Fibroblast of upper back skin (primary cell): ENCODE measurements at places on chromosomes 2 and 18.
A peak's percentile ranks its signal among the peaks of the same experiment; 100 is the strongest.

DNA sequence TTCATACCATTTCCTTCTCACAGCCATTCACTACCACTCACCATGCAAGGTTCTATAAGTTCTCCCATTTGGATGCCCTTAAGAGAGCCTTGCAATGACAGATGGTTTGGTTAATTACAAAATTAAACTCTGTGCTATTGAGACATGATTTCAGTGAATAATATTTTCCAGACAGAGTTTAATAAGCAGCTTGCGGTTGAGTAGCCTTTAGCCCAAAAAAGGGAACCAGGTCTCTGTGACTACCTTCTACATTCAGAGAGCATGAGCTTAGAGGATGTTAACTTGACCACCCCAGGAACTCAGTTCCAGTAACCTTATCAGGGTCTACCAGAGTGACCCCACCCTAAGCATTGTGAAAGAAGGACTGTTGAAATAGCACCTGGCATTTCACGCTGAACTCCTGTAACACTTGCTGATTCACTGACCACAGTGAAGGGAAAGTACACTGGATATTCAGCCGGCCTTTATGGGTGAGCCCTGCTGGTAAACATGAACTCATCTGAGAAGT lies 1173.1 kb upstream of the ZEB2 start:
- DNase-seq = peak; percentile 40

- no peak for DNase-seq
Observed at GRCh38 chr2:86566821-86567190, 3.6 kb upstream of the CHMP3 start.

DNA sequence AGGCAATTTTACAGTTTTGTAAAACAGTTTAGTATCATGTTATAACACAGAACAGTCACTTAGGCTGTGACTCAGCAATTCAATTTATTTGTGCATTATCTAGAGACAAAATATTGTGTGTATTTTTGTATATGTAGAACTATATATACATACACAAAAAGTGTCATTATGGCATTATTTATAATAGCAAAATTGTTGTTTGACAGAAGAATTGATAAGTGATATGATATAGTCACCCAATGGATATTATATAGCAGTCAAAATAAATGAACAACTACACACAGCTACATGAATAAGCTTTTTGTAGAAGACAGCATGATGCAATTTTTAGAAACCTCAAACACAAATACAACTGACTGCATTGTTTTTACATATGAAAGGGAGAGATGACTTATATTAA lies 334.0 kb downstream of the TRIB2 start:
- DNase-seq = peak; percentile 37

DNA sequence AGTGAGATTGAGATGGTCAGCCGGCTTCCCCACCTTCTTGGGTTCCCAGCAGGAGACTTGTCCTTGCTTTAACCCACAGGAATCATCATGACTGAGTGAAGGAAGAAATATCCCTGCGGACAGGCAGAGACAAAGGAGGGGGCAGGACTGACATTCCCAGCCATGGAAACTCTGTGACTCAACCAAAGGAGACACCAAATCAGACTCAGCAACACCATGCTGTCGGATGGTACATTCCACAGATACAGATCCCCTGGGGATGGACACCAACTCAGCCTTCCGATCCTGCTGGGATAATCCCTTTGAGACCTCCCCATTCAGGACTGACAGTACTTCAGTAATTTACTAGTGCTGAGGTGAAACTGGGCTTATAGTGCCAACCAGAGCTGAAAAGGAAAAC lies 518.3 kb downstream of the XIRP2 start:
- DNase-seq = peak; percentile 83

GRCh38 chr2:110910423-110910822 lies 178.1 kb downstream of the ACOXL start:
- DNase-seq = no peak

DNA sequence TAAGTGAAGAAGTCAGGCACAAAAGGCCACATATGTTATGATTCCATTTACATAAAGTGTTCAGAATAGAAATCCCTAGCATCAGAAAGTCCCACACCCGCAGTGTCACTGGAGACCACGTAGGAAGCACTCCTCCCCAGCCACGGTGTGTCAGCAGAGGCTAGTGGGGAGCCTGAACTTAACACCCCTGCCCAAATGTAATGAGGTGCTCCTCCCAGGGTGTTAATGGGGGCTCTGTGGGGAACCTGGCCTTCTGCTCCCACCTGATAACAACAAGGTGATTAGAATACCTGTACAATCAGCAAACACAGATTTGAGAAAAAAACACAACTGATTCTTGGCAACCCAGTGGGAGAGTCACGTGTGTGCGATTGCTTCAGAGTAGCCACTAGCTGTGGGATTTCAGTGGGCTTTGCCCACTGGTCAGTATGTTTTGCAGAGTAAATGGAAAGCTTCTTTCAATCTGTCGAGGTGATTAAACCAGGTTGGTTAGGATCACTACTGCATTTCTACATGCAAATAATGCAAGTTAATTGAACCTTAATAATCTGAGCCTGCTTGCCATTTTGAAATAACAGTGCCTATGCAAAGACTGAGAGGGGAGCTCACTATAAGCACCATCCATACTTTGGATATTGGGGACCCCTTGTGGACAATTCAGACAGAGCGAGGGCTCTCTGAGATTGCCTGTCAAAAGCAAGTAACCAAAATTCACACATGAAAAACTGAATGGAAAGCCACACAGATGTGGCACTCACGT lies 20.6 kb upstream of the ATRAID start:
- peak; percentile 69 for DNase-seq

DNA sequence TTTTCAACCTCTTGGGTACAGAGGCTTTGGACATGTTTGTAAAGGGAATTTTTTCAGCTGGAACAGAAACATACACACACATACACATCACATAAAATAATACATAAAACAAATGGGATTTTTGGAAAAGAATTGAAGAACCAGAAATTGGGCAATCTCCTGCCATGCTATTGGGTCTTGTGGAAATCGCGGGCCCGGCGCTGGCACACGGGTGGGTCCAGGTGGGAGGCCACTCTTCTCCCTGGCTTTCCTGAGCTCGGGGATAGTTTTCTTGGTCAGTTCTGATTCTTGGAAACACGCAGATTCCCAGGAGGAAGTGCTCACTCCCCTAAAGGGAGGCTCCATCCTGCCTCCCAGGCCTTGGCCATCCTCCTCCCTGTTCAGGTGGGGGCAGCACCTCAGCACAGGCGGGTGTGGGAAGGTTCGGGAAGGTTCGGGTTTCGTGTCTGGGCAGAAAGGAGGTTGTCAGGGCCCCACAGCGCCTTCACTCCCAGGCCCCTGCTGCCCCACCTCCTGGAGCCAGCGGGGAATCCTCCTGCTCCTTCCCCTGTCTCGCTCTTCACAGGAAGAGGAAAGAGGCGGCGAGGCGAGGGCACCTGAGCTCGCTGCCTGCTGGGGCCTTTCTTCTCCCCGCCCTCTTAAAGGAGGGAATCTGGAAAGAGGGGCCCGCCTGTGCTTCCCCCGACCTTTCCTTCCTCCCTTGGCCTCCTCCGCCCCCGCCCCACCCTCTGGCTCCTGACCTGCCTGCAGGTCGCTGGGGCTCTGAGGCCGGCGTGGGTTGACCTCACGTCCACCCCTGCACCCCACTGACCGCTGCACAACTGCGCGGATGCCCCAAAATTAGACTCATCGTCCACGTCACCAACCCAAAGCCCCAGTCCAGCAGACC lies 97.8 kb upstream of the PXDN start:
- DNase-seq = no peak

GRCh38 chr2:30688956-30689401 lies 118.3 kb downstream of the CAPN13 start:
- DNase-seq = no peak

GRCh38 chr2:16062471-16063250 lies 122.3 kb downstream of the MYCN start:
- DNase-seq = no peak

- no peak for DNase-seq
Observed at GRCh38 chr2:30105556-30105955, 41.3 kb upstream of the YPEL5 start.

- no peak for DNase-seq
Observed at GRCh38 chr2:218332288-218332687, 24.4 kb upstream of the CATIP start.

GRCh38 chr2:217186668-217187159 lies 326.9 kb upstream of the TNP1 start:
- DNase-seq = no peak

DNA sequence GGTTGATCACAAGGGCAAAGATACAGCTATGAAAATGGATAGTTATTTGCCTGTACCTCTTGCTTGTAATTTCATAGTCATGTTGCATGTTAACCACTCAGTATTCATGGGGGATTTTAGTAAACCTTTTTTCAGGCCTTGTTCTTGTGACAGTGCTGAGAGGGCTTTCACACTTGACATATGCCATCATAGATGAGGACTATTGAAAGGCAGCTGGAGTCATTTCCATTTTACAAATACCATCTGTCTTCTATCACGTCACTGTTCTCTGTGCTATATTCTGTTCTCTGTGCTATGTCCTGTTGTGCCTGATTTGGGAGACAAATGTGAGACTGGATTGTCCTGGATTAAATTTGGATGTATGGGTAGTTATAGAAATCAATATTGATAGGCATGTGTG lies 131.7 kb downstream of the LYPD6B start:
- no peak for DNase-seq

DNA sequence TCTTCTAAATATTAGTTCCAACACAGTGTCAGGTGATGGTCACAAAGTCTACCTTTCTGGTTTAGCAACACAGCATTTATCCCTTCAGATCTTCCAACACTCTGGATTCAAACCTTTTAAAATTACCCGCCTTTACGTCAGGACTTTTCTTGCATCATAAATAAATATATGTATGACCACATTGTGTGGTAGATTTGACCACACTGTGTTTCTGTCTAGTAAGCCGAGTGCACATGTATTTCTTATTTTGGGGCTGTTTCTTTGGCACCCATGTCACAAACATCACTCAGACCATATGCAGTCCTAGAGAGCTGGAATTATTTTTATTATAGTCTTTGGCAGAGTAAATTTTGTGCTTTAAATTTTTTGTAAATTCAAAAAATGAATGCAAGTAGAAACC lies 172.1 kb downstream of the ANKRD44 start:
- DNase-seq = no peak

DNA sequence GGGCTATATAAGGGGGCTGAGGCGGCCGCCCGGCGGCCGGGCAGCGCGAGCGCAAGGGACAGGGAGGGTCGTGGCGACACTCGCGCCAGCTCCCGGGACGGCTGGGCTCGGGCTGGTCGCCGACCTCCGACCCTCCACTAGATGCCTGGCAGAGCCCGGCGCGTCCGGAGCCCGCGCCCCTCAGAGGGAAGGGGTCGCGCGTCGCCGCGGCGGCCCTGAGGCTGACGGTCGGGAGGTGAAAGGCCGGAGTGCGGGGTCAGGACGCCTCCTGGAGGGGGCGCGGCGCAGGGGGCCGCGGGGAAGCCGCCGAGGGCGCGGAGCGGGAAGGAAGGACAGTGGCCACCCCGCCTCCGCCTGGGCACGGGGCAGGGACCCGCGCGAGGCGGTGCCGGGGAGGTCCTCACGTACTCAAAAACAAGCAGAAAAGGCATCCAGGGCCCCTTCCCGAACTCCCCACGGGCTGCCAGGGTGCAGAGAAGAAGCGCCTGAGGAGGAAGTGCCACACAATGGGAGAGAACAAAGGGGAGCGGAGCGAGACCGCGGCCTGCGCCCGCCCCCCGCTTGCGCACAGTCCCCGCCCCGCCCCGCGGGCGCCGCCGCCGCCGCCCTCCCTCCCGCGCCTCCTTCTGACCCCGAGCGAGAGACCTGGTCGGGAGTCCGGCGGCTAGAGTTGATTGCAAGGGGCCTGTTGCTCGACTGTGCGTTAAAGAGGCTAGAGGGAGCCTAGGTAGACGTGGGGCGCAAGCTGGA lies 776 bp upstream of the KLF7 start:
- DNase-seq = peak; percentile 88

GRCh38 chr2:220394433-220394832 lies 767.0 kb downstream of the SLC4A3 start:
- peak; percentile 53 for DNase-seq

DNA sequence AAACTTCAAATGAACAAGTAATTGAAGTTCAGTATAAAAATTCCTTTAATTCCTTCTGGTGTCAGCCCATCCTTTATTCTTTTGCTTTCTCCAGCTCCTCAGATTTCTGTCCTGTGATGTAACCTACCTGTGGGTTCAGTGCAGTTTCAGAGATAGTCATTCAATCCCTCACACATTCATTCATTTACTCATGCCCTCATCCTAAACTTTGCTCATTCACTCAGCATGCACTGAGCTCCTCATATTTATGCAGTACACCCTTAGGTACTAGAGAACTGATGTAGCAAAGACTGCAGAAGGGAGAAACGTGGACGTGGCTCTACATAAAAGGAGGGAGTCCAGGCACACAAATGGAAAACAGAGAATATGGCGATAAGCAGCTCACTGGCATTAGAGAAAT lies 45.3 kb upstream of the STAT1 start:
- DNase-seq = no peak

GRCh38 chr2:231323316-231323715 lies 72.2 kb upstream of the B3GNT7 start:
- no peak for DNase-seq

- DNase-seq = no peak
Observed at GRCh38 chr2:96898641-96899412, 28.9 kb upstream of the SEMA4C start.

- DNase-seq = no peak
Observed at GRCh38 chr2:121809607-121810006, 54.2 kb downstream of the TSN start.

DNA sequence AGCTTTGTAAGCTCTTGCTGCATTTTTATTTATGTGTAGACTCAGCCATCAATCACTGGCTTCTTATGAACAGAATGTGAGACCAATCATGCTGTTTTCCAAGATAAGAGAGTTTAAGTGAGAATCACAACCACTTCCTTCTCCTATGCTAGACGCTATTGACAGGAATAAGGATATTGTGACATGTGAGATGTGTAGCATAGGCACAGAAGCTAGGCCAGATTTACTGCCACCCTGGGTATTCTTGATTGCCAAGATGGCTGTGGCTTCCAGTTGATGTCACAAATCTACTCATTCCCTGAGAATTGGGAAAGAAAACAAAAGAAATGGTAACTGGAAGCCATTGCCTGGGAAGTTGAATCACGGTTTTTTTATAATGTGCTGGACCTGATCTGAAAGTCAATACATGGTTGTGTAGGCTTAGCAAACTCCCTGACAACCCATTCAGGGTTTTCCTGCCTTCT lies 49.9 kb downstream of the RAB27B start:
- peak; percentile 10 for DNase-seq

DNA sequence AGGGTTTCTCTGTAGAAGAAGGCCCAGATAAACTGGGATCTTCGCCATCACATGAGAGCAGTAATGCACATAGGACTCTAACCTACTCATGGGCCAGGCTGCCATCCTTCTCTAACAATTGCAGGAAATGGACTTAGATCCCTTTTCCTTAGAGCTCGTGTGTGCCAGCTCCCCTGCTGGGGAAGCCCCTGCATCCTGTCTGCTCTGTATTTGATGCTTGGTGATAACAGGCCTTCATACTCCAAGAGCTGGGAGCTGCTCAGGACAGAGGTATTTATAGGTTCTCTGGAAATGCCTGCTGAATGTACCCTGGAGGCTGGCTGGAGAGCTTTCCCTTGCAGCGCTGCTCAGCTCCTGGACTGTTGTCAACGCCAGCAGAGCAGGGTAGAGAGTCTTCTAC lies 249.6 kb downstream of the MTX2 start:
- peak; percentile 54 for DNase-seq
